ENCODE measurements at places on chromosomes 4 and X.

- DNase-seq: no peak
Observed at GRCh38 chrX:53403535-53403934, 18.9 kb downstream of the SMC1A start.

DNA sequence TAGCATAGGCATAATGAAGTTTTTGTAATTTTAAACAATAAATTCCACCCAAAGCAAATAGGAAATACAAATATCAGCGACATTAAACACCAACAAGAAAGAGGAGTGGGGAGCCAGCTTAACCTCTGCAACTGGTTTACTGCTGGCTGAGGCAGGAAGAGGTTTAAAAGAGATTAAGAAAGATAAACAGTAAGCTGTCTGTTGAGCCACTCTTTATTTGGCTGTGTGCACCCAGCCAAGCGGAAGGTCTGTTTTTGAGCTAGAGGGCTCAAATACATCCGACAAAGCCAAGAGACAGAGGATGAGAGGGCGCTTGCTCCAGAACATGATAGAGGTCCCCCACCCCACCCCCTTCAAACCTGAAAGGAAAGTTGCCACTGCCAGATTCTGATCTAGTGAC, 191.4 kb downstream of the MGST2 start:
- no peak for DNase-seq

DNA sequence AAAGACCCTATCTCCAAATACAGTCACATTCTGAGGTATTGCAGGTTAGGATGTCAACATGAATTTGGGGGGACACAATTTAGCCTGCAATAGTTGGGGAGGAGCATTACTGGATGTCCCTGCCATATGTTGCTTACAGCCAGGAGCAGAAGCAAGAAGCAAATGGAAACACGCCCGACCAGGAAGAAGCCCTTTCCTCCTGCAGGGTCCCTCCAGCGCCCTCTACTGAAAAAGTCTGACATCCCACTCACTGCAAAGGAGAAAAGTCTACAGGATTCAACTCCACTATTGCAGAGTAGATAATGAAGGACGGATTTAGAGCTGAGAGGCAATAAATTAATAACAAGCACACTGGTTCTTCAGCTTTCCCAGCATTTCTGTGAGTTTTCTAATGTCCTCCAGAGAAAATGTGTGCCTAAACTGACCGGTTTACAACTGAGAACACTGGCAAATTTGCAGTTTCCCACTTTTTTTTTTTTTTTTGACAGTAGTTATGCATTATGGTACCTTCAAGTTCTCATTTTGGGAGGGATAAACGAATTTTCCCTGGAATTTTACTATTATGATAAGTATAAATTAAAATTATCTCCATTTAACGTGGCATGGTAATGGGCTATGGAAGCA, 31.7 kb downstream of the COQ2 start:
- peak; percentile 53 for DNase-seq

- no peak for DNase-seq
Observed at GRCh38 chr4:155765149-155765548, 6.3 kb downstream of the GUCY1B1 start.

- DNase-seq: no peak
Observed at GRCh38 chr4:138773321-138773720, 242.3 kb upstream of the NOCT start.

GRCh38 chr4:83605744-83606172, 69.8 kb downstream of the GPAT3 start:
- DNase-seq: no peak

DNA sequence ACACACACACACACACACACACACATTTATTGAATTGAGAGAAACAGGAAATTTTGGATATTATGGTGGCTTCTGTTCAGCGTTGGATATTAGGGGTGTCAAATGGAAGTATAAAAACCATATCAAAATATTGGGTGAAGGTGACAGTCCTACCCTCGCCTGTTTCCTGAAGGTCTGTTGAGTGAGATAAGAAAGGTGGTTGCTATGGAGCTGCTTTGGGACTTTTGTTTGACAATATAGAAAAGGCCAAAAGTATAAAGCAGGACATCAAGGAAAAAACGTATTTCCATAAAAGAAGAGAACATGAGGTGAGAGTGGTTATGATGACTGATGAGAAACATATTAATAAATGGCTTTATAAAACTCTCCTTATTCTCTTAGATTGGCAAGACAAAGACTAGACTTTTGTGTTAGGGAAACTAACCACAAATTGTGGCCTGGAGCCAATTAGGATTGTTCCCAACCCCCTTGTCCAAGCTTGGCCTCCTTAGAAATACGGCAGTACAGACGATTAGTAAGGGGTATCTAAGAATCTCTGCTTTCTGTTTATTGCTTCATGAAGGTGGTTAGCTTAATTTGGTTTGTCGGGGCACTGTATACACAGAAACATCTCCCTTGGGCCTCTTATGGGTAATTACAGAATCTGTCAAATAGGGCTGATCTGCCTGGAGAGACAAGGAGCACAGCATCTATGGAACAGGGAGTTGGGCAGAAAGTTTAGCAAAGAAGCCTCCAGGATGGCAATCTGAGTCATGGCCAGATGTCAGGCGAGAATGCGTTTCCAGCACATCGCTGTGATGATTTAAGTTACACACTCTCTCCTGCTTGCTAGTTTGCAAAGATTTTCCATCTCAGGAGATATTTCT, 198.0 kb downstream of the CBR4 start:
- no peak for DNase-seq

DNA sequence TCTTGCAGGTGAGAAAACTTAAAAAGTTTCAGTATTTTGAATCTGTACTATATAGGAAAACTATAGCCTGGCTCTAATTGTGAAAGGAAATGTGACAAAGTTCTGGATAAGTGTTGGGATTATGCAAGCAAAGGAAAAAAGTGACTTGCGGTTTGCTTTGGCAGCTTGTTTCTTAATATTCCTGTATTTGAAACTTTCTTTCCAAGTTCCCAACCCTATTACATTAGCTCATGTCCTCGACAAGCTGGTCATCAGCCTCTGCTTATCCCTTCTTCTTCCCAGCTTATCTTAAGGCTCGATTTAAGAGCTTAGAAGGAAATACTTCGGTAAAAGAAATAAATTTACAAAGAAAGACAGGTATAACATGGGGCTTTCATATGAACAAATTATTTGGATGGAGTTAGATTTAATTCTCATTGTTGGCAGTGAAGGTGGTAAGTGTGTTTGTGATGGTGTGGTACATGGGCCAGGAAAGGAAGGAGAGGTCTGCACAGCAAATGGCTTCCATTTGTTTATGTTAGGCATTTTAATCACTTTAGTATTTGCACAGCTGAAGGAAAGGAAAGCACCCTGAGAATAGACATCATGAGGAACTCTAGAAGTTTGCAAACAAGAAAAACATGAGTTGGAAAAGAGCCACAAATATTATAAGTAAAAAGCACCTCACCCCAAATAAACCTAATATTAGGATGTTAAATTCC, 5.1 kb upstream of the MYOZ2 start:
- DNase-seq: no peak

DNA sequence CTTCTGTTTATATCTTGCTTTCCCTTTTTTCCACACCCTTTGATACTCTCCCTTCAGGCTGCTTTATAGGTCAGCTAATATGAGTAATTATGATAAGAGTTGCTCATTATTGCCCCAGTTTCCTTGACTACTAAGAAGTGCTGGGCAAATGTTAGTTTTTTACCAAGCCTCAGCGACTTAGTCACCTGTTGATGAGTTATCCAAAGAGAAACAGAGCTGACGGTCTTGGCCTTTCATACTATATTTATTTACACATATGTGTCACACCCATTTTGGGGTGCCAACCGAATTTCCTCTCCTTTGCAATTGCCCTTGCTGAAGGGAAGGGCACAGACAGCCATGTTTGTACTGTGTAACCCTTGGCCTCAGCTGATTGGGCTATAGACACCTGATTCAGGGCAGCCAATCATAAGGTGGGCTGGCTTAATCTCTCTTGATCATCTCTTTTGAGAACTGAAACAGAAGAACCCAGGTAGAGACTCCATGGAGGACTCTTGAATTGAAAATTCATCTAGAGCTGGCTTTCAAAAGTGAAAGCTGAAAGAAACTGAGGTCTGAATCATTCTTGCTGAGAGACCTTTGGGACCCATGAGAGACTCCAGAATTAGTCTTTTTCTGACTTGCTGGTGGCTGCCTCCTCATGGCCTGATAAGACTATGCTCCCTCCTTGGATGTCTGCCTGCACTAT, 111.7 kb upstream of the RPS6KA3 start:
- no peak for DNase-seq

- no peak for DNase-seq
Observed at GRCh38 chrX:130300010-130300282, 31.2 kb upstream of the ZNF280C start.

DNA sequence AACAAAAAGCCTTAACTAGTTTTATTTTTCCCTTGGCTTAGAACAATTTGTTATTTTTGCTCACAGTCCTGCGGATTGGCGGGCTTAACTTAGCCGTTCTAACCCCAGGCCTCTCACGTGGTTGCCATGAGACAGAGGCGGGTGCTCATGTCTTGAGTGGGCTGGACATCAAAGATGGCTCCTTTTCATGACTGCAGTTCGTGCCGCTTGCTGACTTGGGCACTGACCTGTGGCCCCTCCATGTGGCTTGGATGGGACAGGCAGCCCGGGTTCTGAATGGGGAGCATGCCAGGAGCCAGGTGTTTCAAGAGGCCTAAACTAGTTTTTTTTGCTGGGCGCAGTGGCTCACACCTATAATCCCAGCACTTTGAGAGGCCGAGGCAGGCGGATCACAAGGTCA, 40.7 kb downstream of the CDS1 start:
- no peak for DNase-seq

DNA sequence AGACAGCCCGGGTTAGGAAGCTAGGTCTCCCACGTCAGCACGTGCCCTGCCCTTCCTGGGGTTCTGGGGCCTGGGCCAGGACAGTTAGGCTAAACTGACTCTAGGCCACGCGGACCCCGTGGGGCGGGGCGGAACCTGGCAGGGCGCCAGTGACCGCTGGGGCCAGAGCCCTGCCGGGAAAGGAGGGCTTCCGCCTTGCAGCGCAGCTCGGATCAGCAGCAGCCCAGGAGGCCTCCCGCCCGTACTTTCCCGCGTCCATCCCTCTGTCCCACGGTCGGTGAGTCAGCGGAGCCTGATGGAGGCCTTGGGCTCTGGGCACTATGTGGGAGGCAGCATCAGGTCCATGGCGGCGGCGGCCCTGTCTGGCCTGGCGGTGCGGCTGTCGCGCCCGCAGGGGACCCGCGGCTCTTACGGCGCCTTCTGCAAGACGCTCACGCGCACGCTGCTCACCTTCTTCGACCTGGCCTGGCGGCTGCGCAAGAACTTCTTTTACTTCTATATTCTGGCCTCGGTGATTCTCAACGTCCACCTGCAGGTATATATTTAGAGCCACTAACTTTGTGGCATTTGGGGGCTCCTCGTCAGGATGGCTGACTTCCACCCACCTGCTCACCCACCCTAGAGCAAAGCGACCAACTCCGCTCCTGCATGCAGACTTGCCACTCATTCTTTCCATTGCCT, at the start of gene SMIM10:
Gene SMIM10, plus strand, starts transcription at position 191 of the 681 bp plus-strand sequence. Its CDS starts 105 bp downstream, at position 296.
- DNase-seq: peak; percentile 57

DNA sequence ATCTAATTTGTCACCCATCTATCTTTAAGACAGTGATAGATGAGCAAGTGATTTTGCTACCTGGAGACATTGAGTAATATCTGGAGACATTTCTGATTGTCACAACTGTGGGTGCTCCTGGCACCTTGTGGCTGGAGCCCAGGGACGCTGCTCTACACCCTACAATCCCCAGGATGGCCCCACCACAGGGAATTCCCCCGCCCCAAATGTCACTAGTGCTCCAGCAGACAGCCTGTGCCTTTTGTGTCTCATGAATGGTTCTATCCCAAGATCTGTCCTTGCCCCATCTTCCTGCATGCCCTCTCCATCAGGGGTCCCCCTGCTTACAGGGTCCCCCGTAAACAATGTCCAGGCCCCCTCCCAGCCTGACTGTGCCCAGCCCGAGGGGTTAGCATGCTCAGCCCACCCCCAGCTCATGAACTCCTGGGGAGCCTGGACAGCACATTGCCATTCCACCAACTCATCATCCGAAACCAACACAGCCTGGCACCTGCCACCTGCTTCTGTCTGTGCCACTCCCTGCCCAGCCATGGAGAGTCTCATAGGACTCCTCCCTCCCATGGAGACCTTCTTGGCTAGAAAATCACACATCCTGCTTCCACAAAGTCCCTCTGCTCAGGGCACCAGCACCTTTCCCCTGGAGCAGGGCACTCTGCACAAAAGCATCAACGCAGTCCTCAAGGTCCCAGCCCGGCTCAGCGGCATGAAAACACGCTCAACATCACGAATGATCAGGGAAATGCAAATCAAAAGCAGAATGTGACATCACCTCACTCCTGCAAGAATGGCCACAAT, 5.7 kb downstream of the P2RY8 start:
- DNase-seq: no peak

DNA sequence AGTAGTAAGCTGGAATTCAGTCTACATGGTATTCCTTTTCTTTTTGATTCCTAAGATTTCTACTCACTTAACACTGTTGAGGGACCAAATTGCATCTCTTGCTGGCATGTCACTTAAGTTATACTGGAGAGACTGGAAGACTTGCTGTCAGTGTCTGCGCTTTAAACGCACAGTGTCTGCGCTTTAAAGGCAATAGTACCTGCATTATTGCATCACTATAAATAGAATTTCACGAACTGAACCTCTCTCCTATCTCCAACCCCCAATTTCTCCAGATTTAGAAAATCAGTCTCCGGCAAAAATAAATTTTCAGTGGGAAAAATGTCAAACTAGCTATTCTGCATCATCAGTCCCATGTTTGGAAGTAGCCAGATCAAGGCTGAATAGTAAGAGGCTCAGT, 21.2 kb downstream of the SMAD1 start:
- DNase-seq: no peak

DNA sequence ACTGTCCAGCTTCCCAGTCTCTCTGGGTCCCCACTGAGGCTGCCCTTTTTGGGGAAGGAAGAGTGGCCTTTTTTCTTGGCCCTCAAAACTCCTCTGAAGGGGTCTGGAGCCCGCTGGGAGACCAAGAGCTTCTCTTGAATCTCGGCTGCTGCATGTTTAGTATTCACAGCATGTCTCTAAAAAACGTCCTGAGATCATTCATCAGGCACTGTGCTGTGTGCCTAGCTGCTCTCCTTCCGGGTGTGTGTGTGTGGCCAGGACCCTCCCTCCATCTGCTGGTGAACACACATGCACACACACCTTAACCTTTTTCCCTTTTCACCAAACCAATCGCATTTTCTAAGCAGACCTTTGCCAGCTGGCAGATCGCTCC, 841 bp upstream of the FRMPD3 start:
- no peak for DNase-seq

GRCh38 chrX:38273453-38273852, 52.8 kb upstream of the SRPX start:
- DNase-seq: no peak

DNA sequence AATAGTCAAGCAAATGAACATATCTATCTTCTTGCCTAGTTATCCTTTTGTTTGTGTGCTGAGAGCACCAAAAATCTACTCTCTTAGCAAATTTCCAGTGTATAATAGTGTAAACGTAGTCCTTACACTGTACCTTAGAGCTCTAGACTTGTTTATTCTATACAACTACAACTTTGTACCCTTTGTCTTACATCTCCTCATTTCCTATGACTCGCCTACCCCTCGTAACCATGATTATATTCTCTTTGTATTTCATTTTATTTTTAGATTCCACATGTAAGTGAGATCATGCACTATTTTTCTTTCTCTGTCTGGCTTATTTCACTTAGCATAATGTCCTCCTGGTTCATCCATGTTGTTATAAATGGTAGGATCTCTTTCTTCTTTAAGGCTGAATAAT, 37.6 kb downstream of the MAGEB5 start:
- DNase-seq: no peak

All from activated naive CD8-positive, alpha-beta T cell treated with anti-CD3 and anti-CD28 coated beads, Interleukin-2, amount 10 ng/mL, durations not matched to agents 7 days and 5 days (primary cell).